ENCODE measurements at places on chromosomes 4 and X. TPM values are rescaled to one million over a fixed set of nuclear protein-coding genes. Genes with fewer than 3 reads are reported as not detected.

The PWWP3B gene
- not detected for total RNA-seq

The SLC49A3 gene
- total RNA-seq = not detected

The PCDH11X gene
- not detected for total RNA-seq

The AWAT2 gene
- total RNA-seq = not detected

The FGFRL1 gene
- 41.7 TPM for total RNA-seq

The ARMCX6 gene
- total RNA-seq = 53.5 TPM

The MTNR1A gene
- total RNA-seq = not detected

The IL13RA1 gene
- 24.8 TPM for total RNA-seq

The NPY5R gene
- not detected for total RNA-seq

The GYPB gene
- not detected for total RNA-seq

The AMTN gene
- total RNA-seq = 2.6 TPM

The STAP1 gene
- not detected for total RNA-seq

The FAM47B gene
- not detected for total RNA-seq

The FHDC1 gene
- total RNA-seq = 0.02 TPM

The ENAM gene
- not detected for total RNA-seq

The PRKG2 gene
- 2.0 TPM for total RNA-seq

The TAF1 gene
- 17.9 TPM for total RNA-seq

GRCh38 chr4:67134616-67135015 lies 410.7 kb downstream of the CENPC start:
- DNase-seq = no peak

DNA sequence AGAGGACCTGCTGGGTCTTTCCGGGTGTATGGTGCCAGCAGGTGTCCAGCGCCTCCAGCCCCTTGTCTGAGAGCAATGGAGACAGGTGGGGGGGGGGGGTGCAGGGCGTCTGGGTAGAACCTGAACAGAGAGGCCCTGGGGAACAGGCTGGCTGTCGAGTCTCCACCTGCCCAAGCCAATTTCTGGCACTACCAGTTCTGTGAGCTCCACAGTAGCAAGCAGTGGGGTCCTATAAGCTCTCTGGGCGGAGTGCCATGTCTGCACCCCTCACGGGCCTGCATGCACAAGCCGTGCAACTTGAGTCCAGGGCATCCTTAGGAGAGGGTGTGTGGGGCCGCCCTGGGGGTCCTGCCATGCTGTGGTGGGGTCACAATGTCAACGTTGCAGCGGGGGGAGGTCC lies 10.1 kb upstream of the FGFR3 start:
- no peak for DNase-seq

GRCh38 chr4:168619266-168619631 lies 122.4 kb downstream of the PALLD start:
- DNase-seq = peak; percentile 65

DNA sequence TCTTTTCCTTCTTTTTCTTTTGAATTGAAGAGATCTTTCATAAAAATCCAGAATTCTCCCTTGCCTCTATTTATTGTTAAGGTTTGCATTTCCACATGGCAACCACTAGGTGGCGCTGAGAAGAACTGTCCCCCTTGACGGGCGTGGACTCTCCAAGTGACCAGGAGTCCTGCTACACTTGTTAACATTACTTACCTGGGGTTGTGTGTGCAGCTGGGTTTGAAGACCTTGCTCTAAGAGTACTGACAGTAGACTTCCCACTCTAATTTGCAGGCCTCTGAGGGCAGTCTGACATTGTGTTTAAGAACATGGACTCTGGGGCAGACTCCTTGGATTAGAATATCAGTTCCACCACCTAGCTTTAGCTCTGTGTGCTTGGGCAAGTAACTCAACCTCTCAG lies 52.8 kb downstream of the GPRIN3 start:
- DNase-seq = no peak

DNA sequence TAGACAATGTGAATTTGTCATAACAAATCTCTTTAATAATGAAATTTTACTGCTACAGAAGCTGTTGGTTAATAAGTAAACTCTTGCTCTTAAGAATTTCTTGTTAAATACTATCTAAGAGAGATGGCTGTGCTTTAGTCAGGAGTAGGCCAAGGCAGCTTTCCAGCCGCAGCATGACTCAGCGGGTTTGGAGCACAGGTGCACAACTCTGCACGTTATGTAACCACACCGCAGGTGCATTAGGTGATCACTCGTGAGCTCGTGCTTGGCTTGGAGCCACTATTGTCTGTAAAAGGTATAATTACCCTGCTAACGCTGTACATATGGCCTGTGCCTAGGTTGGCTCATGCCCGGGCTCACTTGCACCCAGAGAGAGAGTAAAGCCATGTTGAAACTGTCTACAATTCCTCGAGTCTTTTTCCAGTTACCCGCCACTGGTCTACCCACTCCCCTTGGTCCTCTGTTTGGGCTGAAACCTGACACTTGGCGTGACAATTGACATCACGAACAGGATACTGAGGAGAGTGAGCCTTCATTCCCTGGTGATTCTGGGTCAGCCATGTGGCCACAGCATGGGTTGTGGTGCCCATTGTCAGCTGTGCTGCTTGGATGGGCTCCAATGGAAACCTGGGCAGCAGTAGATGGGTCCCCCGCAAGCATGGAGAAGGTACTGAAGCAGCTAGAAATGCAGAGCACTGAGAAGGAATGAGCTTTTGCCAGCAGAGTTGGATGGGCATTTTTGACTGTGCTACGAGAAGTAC lies 18.4 kb upstream of the ANAPC4 start:
- DNase-seq = no peak

DNA sequence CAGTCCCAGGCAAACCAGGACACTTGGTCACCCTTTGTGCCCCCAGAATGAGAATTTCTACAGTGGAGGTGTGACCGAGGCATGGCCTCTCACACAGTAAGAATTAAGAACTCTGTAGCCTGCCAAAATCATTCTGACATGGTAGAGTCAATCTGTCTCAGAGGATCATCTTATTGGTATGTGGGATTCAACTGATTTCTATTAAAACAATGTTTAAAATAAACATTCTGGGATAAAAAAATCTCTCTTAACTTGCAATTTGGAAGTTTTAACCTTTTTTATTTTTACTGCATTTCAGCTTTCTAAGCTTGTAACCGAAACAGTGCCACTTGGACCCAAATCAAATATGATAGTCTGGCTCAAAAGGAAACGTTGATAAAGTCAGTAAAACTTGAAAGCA lies 165.4 kb upstream of the LDB2 start:
- DNase-seq = peak; percentile 33

DNA sequence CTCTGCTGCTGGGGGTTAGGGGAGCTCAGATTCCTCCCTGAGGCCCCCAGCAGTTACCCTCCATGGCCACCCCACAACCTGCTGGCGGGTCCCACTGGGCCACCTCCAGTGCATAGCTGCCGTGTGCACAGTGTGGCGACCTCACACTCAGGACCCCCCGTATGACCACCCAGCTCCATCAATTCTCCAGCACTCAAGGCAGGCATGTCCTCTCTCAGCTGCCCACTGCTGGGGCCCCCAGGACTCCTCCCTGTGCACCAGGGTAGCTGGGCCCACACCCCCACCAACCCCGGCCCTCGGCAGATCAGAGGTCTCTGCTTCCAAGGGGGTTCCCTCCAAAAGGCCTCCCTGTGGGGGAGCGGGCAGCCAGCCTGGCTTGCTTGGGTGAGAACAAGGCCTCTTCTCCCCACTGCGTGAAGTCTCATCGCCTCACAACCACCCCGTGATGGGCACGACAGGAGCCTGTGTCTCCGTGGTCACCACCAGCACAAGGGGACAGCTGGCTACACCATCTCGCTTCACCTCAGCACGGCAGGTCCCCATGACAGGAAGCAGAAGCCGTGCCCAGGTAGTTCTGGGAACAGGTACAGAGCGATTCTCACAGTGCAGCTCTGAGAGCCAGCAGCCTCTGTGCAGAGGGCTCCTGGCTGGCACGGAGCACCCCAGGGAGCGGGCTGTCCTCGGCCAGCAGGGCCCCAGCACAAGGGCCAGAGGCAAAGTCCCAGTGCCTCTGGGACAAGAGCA lies 4.6 kb upstream of the HAUS3 start:
- no peak for DNase-seq

- no peak for DNase-seq
Observed at GRCh38 chr4:7646384-7647061, 211.8 kb upstream of the PSAPL1 start.

- DNase-seq = no peak
Observed at GRCh38 chr4:116323606-116324005, 761.8 kb downstream of the TRAM1L1 start.

DNA sequence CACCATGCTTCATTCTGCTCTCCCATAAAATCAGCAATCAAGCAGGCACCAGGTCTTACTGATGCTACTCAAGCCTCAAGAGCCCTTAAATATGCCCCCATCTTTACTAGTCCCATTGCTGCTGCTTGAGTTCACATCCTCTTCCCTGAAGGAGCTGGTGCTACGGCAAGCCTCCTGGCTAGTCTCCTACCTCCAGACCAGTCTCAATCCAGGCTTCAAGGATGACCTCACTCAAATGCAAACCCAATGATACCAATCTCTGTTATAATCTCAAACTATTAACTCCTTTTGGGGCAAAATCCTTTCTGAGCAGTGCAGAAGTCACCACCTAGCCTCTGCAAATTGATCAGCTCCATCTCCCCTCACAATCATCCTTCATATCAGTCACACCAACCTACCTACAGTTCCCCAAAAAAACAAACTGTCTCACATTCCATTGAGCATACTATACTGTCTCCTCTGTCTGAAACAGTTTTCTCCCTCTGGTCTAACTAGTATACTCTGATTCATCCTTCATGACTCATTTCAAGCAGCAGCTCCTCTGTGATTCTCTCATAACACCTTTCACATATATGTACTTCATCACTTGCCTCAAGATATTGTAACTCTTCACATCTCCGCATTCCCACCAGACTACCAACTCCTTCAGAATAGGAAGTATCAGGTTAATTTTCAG lies 30.0 kb downstream of the PAPSS1 start:
- DNase-seq = no peak

GRCh38 chr4:159278399-159278798 lies 175.5 kb downstream of the RAPGEF2 start:
- DNase-seq = no peak

GRCh38 chr4:107719207-107719921 lies 670 bp downstream of the PAPSS1 start:
- DNase-seq = peak; percentile 20

GRCh38 chr4:169342906-169343564 lies 72.3 kb upstream of the SH3RF1 start:
- no peak for DNase-seq

DNA sequence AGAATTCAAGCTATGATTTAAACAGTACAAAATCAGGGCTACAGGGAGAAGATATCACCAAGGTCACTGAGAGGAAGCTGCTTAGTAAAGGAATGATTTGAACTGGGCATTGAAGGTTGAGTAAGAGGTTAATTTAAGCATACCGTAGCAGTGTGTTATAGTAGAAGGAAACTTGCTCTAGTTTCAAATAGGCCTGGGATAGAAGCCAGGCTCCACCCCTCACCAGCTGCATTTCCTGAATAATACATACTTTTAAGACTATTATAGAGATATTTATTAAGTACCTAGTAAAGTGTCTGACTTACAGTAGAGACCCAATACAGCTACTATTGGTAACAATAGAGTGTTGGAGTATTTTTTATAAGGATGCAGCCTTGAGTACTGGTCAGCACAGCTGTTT lies 118.0 kb upstream of the GLRA2 start:
- DNase-seq = no peak

- no peak for DNase-seq
Observed at GRCh38 chr4:124282301-124282898, 430.1 kb downstream of the ANKRD50 start.

GRCh38 chr4:185800266-185800945 lies 11.6 kb downstream of the SORBS2 start:
- DNase-seq = no peak

DNA sequence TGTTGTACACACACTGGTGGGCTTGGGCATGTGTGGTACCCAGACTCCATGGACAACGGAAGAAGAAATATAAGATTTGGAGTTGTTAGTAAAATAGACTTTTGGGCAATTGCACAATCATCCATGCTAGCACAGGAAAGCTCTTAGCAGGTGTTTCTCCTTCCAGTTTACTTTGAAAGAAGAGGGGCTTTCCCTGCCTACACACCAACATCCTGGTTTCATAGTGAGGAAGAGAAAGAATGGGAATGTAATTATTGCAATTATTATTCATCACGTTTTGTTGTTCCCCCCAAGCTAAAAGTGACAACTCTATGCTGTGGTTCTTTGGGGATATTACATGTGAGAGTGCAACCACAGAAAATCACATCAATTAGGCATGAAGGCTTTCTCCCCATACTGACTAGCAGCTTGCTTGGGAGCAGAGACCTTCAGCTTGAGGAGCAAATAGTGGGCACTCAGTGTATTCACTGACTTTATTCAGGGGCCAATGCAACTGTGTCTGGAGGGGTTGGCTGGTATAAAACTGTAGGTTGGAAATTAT lies 57.2 kb upstream of the PUDP start:
- no peak for DNase-seq

DNA sequence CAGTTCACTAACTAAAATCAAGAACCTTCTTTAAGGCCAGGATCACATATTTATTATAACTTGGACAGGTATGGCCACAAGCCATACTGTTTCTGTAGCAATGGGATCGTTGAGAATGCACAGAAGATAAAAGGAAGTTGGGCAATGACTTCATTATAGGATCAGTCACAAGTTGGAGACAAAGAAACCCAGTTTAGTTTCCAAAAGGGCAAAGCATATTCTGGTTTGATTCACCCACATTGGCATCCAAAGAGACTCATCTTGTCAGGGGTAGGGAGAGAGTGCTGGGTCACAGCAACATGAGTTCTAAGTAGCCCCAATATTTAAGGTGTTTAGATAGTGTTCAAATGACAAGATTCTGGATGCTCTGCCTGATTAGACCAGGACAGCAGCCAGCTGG lies 317.1 kb upstream of the GALNT7 start:
- DNase-seq = no peak

GRCh38 chr4:180850318-180850940 lies 1392.8 kb upstream of the TENM3 start:
- no peak for DNase-seq

DNA sequence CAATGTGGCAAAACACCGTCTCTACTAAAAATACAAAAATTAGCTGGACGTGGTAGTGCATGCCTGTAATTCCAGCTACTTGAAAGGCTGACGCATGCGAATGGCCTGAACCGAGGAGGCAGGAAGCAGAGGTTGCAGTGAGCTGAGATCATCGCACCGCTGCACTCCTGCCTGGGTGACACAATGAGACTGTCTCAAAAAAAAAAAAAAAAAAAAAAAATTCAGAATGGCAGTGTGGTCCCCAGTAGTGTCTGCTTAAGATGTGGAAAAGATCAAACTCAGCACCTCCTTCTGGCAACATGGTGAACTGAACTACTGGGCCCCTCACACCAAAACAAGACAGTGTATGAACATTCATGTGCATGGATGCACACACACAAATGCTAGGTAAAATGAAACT lies 32.2 kb downstream of the SMS start:
- DNase-seq = no peak
